Activated CD8-positive, alpha-beta memory T cell treated with anti-CD3 and anti-CD28 coated beads, Interleukin-2, amount 10 ng/mL, durations not matched to agents 7 days and 5 days (primary cell): ENCODE measurements at places on chromosomes 2 and 18. TPM values are rescaled to one million over a fixed set of nuclear protein-coding genes. Genes with fewer than 3 reads are reported as not detected.

The CD226 gene
- total RNA-seq: 95.4 TPM

DNA sequence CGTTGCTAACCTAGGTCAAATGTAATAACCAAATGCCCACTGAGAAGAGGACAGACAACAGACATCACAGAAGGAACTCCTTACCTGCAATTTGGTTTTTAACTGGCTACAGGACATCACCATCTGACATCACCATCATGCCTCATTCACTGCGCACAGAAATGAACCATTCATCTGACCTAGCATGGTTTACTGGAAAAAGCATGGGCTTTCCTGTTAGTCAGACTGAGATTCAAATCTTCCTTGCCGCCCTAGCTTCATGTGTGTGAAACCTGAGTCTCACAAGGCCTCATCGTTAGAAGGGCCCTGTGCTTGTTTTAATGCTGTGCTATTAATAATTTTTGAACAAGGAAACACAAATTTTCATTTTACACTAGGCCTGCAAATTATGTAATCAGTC is 1.1 kb upstream of the HIBCH start:
- H3K27ac ChIP-seq: peak overlapping the region; percentile 98
- peaks cover 46% of the 10 kb centered on the region for H3K4me1 ChIP-seq
- peak; percentile 63 for DNase-seq
- peak overlapping the region; percentile 100 for H3K4me3 ChIP-seq
- H3K27me3 ChIP-seq: no peaks in the 10 kb centered on the region

The POMC gene
- 4.6 TPM for total RNA-seq

- H3K4me1 ChIP-seq: no peaks in the 10 kb centered on the region
- no peaks in the 10 kb centered on the region for H3K36me3 ChIP-seq
- no peak overlapping the region for H3K4me3 ChIP-seq
These were observed 131.4 kb downstream of the VWC2L start for GRCh38 chr2:214542295-214542694.

The HSBP1L1 gene
- 5.0 TPM for total RNA-seq

The TRMT61B gene
- total RNA-seq: 18.8 TPM

DNA sequence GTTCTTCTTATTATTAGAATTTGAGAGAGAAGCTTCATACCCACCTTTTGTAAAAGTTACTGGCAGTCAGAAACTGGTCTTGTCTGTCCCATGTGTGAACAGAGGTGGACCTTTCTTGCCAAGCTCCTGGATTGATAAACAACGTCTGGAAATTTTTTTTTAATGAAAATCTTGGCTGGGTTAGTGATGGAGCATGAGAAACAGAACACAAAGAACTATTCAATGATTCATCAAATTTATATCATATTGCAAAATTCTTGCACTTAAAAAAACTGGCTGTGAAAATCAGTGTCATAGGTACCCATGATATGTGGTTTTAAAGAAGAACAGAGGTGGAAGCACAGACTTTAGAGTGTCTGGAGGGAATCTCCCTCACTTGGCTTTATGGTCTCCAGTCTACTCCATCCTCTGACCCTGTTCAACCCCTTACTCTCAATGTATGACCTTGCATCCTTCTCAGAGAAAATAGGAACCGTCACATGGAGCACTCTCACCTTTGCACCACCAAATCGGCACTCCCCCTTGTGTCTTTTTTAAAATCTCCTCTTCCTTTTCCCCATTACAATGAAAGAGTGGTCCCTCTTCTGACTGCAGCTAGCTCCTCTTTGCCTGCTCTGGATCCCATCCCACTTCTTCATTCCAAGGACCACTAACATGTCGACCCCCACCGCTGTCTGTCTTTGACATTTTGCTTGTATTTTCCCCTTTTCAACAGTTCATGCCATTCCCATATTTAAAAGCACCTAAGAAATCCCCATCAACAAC is 58.2 kb downstream of the COPS8 start:
- no peak overlapping the region for H3K4me3 ChIP-seq
- H3K27me3 ChIP-seq: peaks cover 6% of the 10 kb centered on the region
- peaks cover 3% of the 10 kb centered on the region for H3K36me3 ChIP-seq
- no peak for DNase-seq
- no peaks in the 10 kb centered on the region for H3K4me1 ChIP-seq

DNA sequence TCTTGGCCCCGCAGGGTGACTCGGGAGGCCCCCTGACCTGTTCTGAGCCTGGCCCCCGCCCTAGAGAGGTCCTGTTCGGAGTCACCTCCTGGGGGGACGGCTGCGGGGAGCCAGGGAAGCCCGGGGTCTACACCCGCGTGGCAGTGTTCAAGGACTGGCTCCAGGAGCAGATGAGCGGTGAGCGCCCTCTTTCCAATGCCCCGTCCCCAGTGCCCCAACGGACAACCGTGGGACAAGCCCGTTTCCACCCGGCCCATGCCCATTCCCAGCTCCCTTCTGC is 2.6 kb upstream of the CHRND start:
- H3K27ac ChIP-seq: no peak overlapping the region
- H3K36me3 ChIP-seq: no peaks in the 10 kb centered on the region
- DNase-seq: no peak
- peaks cover 24% of the 10 kb centered on the region for H3K27me3 ChIP-seq
- H3K4me3 ChIP-seq: no peak overlapping the region
- H3K4me1 ChIP-seq: peaks cover 2% of the 10 kb centered on the region

- H3K27me3 ChIP-seq: no peaks in the 10 kb centered on the region
- H3K27ac ChIP-seq: no peak overlapping the region
- no peak for DNase-seq
- H3K4me3 ChIP-seq: no peak overlapping the region
These were observed 32.9 kb upstream of the SCG2 start for GRCh38 chr2:223635080-223635479.
